ENCODE measurements at places on chromosomes 1 and 21. TPM values are rescaled to one million over a fixed set of nuclear protein-coding genes. Genes with fewer than 3 reads are reported as not detected.

The SLAMF9 gene
- polyA plus RNA-seq, result not detected

The KIRREL1 gene
- polyA plus RNA-seq, result 4.0 TPM

GRCh38 chr1:60657926-60658325 lies 424.4 kb upstream of the NFIA start:
- H3K27me3 ChIP-seq, result no peaks in the 10 kb centered on the region
- no peak for DNase-seq
- H3K4me3 ChIP-seq, result no peak overlapping the region
- no peak overlapping the region for H3K27ac ChIP-seq
- H3K36me3 ChIP-seq, result no peaks in the 10 kb centered on the region

GRCh38 chr1:196317535-196318522 lies 290.4 kb downstream of the KCNT2 start:
- H3K4me1 ChIP-seq, result no peaks in the 10 kb centered on the region
- H3K27me3 ChIP-seq, result no peaks in the 10 kb centered on the region
- DNase-seq, result peak; percentile 72
- no peaks in the 10 kb centered on the region for H3K36me3 ChIP-seq

- H3K27me3 ChIP-seq, result no peaks in the 10 kb centered on the region
- H3K4me1 ChIP-seq, result no peaks in the 10 kb centered on the region
- no peak overlapping the region for H3K4me3 ChIP-seq
- no peaks in the 10 kb centered on the region for H3K36me3 ChIP-seq
These were observed 113.1 kb downstream of the ZNF648 start for GRCh38 chr1:181948372-181948771.

All from stomach (tissue), 19 donors.